ENCODE measurements at places on chromosomes 6 and 20. TPM values are rescaled to one million over a fixed set of nuclear protein-coding genes. Genes with fewer than 3 reads are reported as not detected.
A peak's percentile ranks its signal among the peaks of the same experiment; 100 is the strongest.

- DNase-seq: no peak
Observed at GRCh38 chr20:45500022-45500421, 15.4 kb downstream of the SPINT3 start.

DNA sequence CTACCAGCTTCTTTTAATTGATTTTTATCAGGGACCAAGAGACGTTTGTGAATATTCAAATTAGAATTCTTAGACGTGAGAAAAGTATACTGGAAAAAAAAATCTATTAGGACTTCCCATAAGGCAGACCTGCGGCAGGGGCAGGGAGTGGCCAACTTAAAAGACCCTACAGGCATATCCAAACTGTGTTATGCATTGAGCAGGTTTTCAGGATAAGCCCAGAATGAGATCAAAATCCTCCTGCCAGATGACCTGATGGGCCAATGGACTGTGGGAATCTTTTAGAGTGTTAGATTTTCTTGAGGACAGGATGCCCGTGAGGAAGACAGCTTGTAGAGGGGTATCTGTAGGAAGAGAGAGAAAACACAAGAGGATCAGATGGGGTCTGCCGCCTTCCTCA, 391.5 kb downstream of the CD83 start:
- no peak for DNase-seq

DNA sequence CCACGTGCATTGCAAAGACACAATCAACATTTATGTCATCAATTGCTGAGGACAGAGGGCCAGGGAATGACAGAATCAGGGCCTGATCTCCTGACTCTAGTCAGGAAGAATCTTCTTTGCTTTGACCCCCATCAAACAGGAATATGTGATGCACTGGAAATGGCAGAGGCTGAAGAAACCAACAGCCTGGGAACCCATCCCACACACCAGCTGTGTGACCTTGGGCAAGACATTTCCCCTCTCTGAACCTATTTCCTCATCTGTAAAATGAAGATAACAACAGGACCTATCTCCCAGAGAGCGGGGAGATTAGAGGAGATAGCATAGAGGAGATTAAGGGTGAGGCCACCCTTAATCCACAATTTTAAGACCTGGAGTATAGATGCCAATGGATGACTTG, 1.5 kb downstream of the HNF4A start:
- DNase-seq: no peak

- DNase-seq: no peak
Observed at GRCh38 chr6:139308936-139309603, 17.3 kb upstream of the TXLNB start.

DNA sequence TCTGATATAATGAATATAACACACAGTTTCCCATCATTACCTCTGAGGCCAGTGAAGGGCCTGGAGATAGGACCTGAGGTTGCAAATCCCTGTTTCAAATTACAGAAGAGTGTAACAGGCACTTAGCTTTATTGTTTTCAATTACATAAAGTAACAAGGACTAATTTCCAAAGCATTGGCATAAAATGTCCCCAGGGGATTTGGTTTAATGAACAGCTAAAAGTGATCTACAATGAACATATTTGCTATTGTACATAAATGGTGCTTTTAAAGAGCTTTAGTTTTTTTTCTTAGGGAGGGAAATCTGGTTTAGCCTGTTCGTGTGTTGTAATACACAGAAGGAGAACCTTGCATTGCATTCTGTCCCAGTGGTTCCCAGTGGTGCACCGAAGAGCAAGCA, 54.4 kb downstream of the HMGN3 start:
- DNase-seq: no peak

Gene VSX1
- total RNA-seq: not detected

- no peak for DNase-seq
Observed at GRCh38 chr6:3133515-3133914, 15.0 kb downstream of the BPHL start.

- DNase-seq: no peak
Observed at GRCh38 chr6:57021086-57021720, 25.3 kb upstream of the KIAA1586 start.

DNA sequence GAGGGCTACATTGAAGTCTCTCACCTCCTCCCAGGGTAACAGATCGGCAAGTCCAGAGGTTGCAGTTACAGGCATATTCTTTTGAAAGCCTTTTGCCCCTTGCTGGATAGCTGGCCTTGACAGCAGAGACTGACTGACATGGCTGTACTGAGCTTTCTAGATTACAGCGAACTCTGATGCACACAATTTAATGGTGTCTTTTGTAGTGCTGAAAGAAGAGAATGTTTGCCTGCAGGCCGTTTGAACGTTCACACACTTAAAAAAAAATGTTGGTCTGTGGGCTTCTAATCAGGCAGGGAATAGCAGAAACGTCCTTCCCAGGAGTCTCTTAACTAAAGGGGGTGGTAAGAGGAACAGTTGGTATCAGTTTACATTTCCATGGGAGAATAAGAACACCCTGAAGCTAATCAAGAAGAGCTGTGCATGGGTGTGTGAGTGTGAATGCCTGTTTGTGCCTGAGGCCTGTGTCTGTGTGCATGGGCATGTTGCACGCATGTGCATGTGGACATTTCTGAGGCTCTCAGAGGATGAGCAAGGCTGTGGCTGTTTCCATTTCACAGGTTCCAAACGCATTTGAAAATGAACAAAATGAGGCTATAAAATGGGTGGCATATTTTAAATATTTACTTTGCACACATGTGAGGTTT, 213.9 kb upstream of the SSTR4 start:
- no peak for DNase-seq

DNA sequence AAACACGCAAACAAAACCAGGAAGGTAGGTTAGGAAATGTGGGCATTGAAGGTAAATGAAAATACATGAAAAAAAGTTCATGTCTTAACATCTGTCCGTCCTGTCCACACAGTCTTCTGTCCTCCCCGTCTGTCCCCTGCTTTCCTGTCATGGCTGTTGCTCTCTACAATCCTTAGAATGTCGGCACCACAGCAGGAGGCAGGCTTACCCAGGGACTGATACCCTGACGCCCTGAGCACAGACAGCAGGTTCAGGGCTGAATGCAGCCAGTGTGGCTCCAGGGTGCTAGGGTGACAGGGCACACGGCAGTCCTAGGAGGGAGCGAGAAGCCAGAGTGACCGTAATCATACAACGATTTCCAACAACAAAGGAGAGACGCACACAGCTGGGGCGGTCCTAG, 123.7 kb downstream of the IRF4 start:
- no peak for DNase-seq

GRCh38 chr6:39330057-39330456, 7.6 kb upstream of the KCNK16 start:
- no peak for DNase-seq

Gene GPX5
- total RNA-seq: not detected

- DNase-seq: no peak
Observed at GRCh38 chr20:19095762-19096161, 116.7 kb upstream of the SLC24A3 start.

Gene ACSS1
- total RNA-seq: 58.3 TPM

DNA sequence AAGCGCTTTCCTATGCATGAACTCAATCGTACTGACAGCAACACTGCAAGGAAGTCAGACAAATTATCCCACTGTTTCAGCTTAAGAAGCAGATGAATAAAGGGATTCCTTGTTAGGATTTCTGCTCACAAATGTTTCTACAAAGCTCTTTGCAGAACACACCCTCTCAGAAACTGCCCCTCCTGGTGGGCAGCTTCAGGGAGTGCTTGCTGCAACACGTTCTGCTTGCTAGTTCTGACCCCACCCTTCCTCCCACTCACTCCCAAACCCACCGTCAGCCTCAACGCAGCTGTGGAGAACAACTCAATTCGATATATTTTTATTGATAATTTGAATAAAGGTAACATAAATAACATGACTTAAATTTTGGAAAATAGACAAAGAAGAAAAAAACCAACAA, 250.8 kb upstream of the PRDM1 start:
- no peak for DNase-seq

Gene BCAS4
- 31.3 TPM for total RNA-seq

DNA sequence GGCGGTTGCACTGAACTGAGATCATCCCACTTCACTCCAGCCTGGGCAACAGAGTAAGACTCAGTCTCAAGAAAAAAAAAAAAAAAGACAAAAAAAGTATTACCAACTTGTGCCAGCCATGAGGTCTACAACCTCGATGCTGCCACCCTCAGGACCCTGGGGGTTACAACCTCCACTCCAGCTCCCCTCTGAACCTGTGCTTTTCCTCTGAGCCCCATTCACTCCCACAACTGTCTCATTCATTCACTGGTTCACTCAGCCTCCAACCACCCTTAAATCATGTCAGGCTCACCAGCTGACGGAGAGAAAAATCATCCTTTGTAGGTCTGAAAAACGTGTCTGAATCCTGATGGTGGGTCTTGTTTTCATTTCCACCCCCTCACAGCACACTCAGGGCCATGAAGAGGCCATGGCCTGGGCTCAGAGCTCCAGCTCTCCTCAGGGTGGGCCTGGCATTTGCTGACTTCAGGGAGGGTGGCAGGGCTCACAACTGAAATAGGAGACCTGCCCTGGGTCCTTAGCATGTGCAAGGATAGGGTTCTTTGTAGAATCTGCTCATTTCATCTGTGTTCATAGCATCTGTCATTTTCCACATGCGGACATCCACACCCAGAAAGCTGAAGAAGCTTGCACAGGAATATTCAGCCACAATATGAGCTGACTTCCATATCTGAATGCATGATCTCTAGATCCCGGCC, 1.9 kb upstream of the ULBP1 start:
- peak; percentile 51 for DNase-seq

DNA sequence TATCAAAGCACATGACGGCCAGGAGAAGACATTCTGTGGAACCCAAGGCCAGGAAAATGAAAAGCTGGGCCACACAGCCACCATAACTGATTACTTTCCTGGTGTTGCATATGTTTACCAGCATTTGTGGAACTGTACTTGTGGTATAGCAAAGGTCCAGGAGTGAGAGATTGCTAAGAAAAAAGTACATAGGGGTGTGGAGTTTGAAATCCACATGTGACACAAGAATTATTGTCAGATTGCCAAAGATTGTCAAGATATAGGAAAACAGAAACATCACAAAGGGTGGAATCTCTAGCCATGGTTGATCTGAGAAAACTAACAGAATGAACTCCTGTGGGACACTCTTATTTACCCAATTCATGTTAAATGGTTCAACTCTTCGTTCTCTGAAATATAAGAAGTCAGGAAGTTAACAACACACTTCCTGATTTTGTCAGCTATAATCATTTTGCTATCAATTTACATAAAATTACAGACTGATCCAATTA, at the start of gene OR2B2:
Gene OR2B2 (minus strand): TSS at position 441 of the 491 bp plus-strand sequence. CDS start 77 bp downstream, at position 364.
- DNase-seq: no peak

Gene NR2E1
- total RNA-seq: not detected

Gene TMEM151B
- not detected for total RNA-seq

Gene AFG1L
- 5.3 TPM for total RNA-seq

Gene UBD
- total RNA-seq: not detected

- no peak for DNase-seq
Observed at GRCh38 chr6:19535351-19535750, 301.8 kb upstream of the ID4 start.

GRCh38 chr20:31740656-31741323, 1.7 kb downstream of the TPX2 start:
- DNase-seq: no peak

DNA sequence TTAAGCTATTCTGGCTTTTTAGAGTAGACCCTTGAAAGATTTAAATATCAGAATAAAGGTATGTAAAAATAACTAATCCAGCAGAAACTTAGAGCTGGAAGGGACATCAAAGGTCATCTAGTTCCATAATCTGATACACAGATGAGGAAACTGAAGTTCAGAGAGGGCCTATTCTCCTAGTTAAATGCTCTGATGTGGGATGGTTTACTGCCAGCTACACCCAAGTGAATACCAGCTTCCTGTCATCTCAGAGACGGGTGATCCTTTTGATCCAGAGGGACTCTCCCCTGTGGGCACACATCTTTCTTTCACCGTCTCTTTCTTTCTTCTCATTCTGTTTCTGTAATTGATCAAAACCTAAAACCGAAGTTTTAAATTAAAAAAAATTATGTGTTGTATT, 94.1 kb downstream of the MAN1A1 start:
- DNase-seq: no peak

GRCh38 chr6:139839506-139840156, 465.2 kb upstream of the CITED2 start:
- peak; percentile 12 for DNase-seq

- no peak for DNase-seq
Observed at GRCh38 chr6:3287308-3287707, 28.6 kb downstream of the PSMG4 start.
